Stimulated activated CD4-positive, alpha-beta T cell treated with anti-CD3 and anti-CD28 coated beads, Interleukin-12 subunit alpha, Interleukin-12 subunit beta, amount 100 ng/mL, for 4 hours (primary cell): ENCODE measurements at places on chromosomes 5 and 9.

DNA sequence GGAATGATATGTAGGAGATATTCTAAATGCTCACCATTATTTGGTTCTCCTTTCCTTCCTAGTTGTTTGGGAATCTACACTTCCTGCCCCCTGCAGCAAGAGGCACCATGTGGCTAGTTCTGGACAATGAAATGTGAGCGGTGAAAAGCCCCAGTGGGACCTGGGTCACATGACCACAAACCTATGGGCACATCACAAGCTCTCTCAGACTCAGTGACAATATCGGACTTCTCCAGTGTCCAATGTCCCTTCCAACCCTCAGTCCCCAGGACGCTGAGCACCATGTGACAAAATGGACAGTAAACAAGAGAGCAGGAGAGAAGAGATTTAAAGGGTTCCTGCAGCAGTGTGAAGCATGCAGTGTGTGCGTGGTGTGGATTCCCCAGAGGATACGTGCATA lies 44.6 kb upstream of the FOXE1 start:
- no peak for DNase-seq

DNA sequence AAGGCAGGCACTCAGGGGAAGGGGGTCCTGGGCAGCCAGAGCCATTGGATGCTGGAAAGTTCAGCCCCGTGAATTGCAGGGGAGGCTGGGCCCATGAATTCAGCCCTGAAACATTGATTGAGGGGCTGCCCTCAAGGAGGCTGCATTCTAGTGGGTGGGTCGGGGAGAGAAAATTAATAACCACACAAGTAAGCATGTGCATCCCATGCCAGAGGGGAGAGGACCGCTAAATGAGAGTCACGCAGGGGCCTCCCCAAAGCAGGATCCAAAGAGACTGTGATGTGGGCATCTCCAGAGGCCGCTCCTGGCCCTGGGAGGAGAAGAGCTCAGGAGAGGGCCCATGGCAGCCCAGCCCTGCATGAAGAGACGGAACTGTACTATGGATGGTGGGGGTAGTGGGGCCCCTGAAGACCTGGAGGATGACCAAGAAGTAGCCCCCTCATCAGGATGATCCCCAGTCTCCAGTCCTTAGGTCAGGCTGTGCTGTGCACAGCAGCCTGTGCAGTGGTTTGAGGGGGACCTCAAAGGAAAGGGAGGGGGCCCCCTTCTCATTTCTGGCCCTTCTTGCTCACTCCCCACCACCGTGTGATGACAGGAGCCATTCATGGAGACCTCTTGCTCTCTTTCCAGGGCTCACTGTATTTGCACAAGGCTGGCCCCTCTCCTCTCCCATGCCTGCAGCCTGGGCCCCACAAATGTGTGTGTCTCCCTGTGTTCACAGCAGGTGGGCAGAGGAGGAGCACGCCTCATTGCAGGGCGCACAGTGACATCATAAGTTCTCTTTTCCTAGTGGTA lies 233.6 kb upstream of the IRX1 start:
- no peak for DNase-seq

GRCh38 chr5:140230373-140230772 lies 55.4 kb downstream of the CYSTM1 start:
- DNase-seq, result no peak

GRCh38 chr9:124019771-124020519 lies 8.4 kb downstream of the LHX2 start:
- DNase-seq, result no peak

DNA sequence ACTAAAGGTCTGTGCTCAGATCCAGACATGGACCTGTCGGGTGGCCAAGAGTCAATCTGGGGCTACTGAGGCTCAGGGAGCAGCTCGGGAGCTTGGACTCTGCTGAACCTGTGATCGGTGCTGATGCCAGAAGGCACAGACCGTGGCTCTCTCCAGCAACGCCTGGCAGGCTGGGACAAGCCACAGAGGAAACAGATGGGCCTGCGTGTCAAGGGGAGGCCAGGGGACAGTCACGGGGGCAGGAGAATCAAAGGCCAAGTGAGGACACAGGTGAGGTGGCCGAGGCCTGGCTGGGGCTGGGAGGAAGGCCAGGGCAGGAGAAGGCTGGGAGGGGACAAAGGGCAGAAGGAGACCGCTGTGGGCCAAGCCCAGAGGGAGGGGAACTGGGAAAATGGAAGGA lies 43.4 kb downstream of the EPB41L4B start:
- no peak for DNase-seq

GRCh38 chr9:69853421-69853820 lies 32.8 kb downstream of the CFAP95 start:
- no peak for DNase-seq

- no peak for DNase-seq
These were observed 1.5 kb downstream of the CSF2 start for GRCh38 chr5:132074772-132075718.

GRCh38 chr9:3906437-3907213 lies 380.8 kb upstream of the RFX3 start:
- no peak for DNase-seq

DNA sequence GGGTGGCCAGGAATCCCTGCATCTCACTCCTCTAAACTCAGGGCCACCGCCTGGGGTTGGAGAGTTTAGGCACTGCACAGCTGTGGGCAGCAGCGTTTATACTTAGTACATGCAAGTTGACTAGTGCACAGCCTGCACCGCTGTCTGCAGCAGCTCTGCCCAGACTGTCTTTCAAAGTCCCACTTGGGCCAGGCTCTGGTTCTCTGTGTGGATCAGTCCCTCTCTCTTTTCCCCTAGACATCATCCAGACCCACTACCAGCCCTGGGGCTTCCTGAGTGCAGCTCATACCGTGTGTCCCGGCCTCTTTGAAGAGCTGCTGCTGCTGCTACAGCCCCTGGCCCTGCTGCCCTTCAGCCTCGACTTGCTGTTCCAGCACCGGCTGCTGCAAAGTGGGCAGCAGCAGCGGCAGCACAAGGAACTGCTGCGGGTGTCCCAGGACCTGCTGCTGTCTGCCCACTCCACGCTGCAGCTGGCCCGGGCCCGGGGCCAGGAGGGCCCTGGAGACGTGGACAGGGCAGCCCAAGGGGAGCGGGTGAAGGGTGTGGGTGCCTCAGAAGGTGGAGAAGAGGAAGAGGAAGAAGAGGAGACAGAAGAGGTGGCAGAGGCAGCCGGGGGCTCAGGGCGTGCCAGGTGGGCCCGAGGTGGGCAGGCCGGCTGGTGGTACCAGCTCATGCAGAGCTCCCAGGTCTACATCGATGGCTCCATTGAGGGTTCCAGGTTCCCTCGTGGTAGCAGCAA lies 45.1 kb upstream of the TESK1 start:
- no peak for DNase-seq

DNA sequence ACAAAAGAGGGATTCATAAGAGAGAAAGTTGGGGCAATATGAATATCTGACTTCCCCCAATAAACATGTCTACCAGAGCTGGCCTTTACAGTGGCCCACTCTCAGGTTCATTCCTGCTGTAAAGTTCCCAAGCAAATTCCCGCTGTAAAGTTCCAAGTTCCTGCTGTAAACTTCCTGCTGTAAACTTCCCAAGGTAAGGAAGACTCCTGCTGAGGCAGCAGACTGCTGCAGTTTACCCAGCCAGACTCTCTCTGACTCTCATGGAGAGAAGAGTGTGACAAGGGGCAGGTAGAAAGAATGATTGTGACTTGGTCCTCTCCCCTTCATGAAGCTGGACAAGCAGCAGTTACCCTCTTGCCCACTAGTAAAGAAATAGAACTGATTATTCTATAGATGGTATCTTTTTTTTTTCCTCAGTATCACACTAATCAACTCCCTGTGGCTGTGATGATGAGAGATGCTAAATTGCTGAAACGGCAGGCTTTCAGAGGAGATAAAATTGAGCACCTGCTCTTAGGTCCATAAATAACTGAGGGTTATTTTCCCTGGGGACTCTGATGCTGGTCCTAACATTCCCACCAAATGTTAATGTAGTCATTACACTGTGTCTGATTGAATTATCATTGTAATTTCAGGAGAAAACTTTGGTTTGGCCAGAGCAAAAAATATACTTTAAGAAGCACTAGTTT lies 220.4 kb downstream of the PARP8 start:
- no peak for DNase-seq

DNA sequence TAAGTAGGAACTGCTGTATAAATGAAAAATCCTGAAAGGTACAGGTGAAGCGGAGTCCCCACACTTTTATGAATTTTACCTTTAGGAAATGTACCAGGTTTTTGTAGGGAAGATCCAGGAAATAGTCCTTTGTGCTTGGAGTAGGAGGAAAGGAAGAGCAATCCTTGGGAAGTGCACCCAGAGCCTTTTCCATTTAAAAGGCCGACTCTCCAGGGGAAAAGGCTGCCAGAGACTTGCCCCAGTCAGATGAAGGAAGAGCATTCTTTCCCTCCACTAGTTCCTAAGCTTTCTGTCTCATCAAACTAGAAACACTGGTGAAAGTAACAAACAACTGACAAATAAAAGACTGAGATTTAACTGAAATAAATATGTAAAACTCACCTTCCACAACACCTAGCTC lies 779.4 kb upstream of the CDH6 start:
- no peak for DNase-seq

GRCh38 chr5:151696470-151697061 lies 9.9 kb upstream of the SPARC start:
- DNase-seq, result no peak

DNA sequence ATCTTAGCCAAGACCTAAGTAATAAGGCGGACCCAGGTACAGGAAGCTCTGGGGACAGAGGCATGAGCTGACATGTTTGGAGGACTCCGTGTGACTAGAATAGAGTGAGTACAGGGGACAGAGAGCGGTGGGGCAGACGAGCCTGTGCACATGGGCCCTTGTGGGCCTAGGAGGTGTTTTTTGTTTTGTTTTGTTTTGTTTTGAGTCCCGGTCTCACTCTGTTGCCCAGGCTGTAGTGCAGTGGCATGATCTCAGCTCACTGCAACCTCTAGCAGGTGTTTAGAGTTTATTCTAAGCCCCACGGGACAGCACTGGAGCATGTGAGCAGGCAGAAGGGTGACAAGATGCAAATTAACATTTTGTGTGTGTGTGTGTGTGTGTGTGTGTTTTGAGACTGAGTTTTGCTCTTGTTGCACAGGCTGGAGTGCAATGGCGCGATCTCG lies 3.1 kb upstream of the EEIG1 start:
- no peak for DNase-seq

GRCh38 chr5:79621056-79621455 lies 8.8 kb downstream of the TENT2 start:
- no peak for DNase-seq

GRCh38 chr9:79977074-79977435 lies 405.3 kb downstream of the TLE4 start:
- DNase-seq, result no peak

DNA sequence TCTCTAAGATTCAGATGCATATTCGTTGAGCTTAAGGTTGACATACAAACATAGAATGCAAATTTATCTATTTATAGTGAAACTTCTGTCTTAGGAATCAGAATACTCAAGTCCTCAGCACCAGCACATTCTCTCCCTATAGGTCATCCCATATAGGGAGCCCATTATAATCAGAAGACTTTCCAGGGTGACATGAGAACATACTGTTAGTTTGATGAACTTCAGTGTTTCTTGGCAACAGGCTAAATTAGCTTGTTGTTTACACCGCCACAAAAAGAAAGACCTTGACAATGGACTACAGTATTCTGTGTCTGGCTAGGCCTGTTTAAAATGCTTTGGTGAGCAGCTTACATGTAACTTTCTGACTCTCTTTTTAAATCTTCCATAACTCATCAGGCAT lies 104.2 kb downstream of the TAF11L14 start:
- DNase-seq, result no peak

DNA sequence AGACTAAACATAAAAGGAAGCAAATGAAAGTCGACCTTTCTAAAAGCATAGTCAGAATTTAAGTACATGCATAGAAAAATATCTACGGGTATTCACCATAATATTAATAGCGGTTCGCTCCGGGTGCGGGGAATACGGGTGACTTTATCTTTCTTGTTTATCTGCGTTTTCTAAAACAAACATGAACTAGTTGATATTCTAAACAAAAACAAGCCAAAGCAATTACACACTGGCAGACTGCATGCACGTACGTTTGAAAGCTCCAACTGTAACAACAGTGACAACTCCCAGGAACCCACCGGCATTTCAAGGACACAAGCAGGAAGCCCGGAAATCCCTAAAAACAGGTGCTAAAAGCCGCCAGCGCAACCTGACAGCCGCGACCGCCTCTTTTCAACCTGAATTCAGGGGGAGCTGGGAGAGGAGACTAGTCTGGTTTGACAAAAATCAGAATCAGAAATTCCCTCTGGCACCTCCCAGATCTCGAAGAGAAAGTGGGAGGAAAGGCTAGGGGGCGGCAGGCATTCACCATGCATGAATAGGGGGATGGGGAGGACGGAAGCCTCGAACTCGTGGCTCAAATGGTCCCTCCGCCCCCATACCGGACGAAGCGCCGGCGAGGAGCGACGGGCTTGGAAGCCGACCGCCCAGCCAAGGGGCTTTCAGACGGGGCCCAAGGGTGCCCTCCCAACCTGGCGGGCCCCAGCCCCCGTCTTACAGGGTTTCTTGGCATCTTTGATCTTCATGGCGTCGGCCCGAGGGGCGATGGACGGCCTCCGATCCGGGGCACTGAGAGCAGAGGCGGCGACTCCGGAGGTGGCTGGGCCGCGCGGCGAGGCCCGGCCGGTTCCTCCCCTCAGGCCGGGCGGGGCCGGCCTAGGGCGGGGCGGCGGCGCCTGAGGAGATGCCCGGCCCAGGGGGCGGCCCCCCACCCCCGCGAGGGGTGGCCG lies at the start of gene PANK3:
Gene PANK3 (minus strand): TSS at position 831 of the 950 bp plus-strand sequence. CDS start 85 bp downstream, at position 746.
- DNase-seq, result no peak

DNA sequence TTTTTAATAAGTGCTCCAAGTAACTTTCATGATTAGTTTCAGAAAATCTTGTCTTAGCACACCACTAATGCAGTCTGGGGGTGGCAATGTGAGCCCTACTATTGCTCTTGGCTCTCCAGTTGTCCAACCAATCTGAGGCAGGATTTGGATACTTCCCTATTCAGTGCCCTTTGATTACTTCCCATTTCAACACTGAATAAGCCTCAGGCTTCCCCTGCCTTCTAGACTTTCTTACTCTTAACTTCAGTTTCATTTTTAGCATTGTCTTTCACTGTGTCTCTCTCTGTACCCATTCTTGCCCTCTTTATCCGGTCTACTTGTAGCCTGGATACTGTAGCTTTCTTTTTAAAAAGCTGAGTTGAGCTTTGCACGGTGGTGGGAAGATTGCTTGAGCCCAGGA lies 186.1 kb downstream of the C9orf152 start:
- DNase-seq, result no peak

- no peak for DNase-seq
These were observed 281.8 kb upstream of the RFX3 start for GRCh38 chr9:3807601-3808000.

DNA sequence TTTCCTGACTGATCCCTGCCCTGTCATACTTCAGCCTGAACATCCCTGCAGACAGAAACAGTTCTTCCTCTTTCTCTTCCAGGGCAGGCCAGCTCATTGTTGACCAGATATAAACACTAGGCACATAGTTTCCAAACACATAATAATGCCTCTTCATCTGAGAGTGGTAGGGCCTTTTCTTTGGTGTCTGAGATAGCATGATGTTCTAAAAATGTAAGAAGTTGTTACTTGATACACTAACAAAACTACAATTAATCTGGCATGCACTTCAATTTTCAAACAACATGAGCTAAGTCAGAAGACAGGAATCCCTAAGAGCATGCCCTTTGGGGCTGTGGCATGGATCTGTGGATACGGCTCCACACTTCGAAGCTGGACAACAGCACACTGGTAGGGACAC lies 246.6 kb downstream of the SPOCK1 start:
- no peak for DNase-seq

GRCh38 chr5:124614836-124615385 lies 131.5 kb downstream of the ZNF608 start:
- DNase-seq, result no peak

GRCh38 chr5:115583474-115583873 lies 18.8 kb downstream of the TICAM2 start:
- no peak for DNase-seq

GRCh38 chr5:159091065-159091464 lies 8.7 kb downstream of the EBF1 start:
- DNase-seq, result no peak

GRCh38 chr5:55994495-55994997 lies at the start of gene IL6ST:
Gene IL6ST, minus strand, starts transcription at chr5:55994963. Its CDS starts 18,685 bp downstream, at chr5:55976278.
- no peak for DNase-seq
